ENCODE measurements at places on chromosomes 12 and 14. TPM values are rescaled to one million over a fixed set of nuclear protein-coding genes. Genes with fewer than 3 reads are reported as not detected.

ACOT6 gene
- not detected for total RNA-seq

CCDC92 gene
- 53.7 TPM for total RNA-seq

TTC8 gene
- total RNA-seq: 12.4 TPM

SLCO1B1 gene
- total RNA-seq: not detected

OR4K13 gene
- total RNA-seq: not detected

RPS6KL1 gene
- 14.9 TPM for total RNA-seq

TAS2R13 gene
- 0.39 TPM for total RNA-seq

RNASE3 gene
- not detected for total RNA-seq

GLT8D2 gene
- total RNA-seq: 0.54 TPM

MEG3 gene
- total RNA-seq: 62.4 TPM

- no peaks in the 10 kb centered on the region for H3K36me3 ChIP-seq
- DNase-seq: no peak
- no peaks in the 10 kb centered on the region for H3K4me1 ChIP-seq
- no peaks in the 10 kb centered on the region for H3K27me3 ChIP-seq
- H3K4me3 ChIP-seq: no peak overlapping the region
- H3K27ac ChIP-seq: no peak overlapping the region
Measured at GRCh38 chr14:75995372-75996041, 9.9 kb downstream of the IFT43 start.

- no peak overlapping the region for H3K4me3 ChIP-seq
- no peak overlapping the region for H3K27ac ChIP-seq
- no peaks in the 10 kb centered on the region for H3K27me3 ChIP-seq
- peaks cover 4% of the 10 kb centered on the region for H3K4me1 ChIP-seq
Measured at GRCh38 chr12:69653703-69654102, 43.0 kb upstream of the LRRC10 start.

DNA sequence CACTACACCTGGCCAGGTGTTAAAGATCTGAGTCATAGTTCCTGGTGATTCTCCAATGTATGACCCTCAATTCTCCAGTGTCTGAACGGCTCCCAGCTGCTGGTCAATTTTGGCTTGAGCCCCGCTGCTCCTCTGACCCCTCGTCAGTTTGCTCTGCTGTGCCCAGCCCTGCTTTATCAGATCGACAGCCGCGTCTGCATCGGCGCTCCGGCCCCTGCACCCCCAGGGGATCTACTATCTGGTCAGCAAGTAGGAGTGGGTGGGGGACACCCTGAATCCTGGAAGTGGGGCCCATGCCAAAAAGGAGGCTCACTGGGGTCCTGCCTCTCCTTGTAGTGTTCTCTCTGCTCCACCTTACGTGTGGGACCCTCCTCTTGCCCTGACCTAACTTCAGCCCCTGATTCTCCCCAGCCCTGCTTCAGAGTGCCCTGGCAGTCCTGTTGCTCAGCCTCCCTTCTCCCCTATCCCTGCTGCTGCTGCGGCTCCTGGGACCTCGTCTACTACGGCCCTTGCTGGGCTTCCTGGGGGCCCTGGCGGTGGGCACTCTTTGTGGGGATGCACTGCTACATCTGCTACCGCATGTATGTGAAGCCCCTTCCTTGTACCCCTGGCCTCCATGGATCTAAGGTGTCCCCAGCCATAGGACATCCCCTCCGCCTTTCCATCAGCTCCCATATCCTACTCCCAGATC is 5.0 kb downstream of the SLC39A5 start:
- no peaks in the 10 kb centered on the region for H3K36me3 ChIP-seq
- H3K4me3 ChIP-seq: no peak overlapping the region
- H3K27me3 ChIP-seq: no peaks in the 10 kb centered on the region

- H3K4me3 ChIP-seq: no peak overlapping the region
- no peaks in the 10 kb centered on the region for H3K27me3 ChIP-seq
- DNase-seq: no peak
- H3K36me3 ChIP-seq: no peaks in the 10 kb centered on the region
Measured at GRCh38 chr14:29741909-29742401, 185.7 kb downstream of the PRKD1 start.

DNA sequence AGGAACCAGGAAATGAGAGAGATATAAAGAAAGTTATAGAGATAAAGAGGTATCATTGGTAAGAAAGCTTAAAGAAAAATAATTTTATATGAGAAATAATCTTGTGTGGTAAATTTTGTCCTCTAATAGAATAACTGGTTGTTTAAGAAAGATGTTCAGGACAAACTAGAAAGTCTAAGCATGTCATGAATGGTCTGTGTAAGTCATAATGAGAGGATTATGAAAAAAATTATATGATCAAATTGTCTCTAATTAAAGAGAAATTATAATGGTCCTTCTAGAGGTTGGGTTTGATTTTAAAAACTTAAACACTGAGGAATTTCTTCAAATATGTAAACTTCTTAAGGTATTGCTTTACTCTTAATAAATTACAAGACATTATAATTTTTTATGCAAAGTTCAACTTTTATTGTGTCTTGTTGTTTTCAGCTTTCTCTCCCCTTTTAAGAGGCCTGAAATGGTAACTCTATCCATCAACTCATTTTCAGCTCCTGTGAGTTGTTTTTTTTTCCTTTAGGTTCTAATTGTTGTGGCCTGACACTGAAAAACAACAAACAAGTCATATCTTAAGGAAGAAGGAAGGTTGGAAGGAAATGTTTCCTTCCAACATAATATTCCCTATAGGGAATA is 88.2 kb upstream of the CNOT2 start:
- H3K4me3 ChIP-seq: no peak overlapping the region
- H3K4me1 ChIP-seq: no peaks in the 10 kb centered on the region
- no peak overlapping the region for H3K27ac ChIP-seq
- no peak for DNase-seq
- H3K27me3 ChIP-seq: no peaks in the 10 kb centered on the region

DNA sequence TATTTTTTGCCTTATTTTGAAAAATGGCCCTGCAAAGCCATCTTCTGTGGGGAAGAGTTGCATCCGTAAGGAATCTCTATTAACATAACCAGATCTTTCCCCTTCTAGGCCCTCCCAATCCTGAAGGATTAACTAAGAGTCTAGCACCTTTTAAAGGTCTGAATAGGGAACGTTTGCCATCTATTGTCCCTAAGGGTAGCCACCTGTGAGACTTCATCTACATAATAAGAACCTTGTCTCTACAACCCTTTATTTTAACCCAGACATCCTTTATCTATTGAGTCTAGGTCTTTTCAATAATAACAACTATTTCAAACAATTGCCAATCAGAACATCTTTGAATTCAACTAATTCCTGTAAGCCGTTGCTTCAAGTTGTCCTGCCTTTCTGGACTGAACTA is 4.4 kb downstream of the EDDM3B start:
- no peaks in the 10 kb centered on the region for H3K4me1 ChIP-seq
- H3K27me3 ChIP-seq: peaks cover 7% of the 10 kb centered on the region
- no peak for DNase-seq
- H3K27ac ChIP-seq: no peak overlapping the region
- H3K4me3 ChIP-seq: no peak overlapping the region
- no peaks in the 10 kb centered on the region for H3K36me3 ChIP-seq

GRCh38 chr14:104597576-104597975 is 7.0 kb downstream of the TMEM179 start:
- no peaks in the 10 kb centered on the region for H3K4me1 ChIP-seq
- no peak overlapping the region for H3K27ac ChIP-seq
- DNase-seq: no peak
- H3K27me3 ChIP-seq: no peaks in the 10 kb centered on the region
- H3K4me3 ChIP-seq: no peak overlapping the region

- H3K4me1 ChIP-seq: no peaks in the 10 kb centered on the region
- DNase-seq: no peak
- no peaks in the 10 kb centered on the region for H3K36me3 ChIP-seq
- H3K27ac ChIP-seq: no peak within 1 kb of the TSS
- no peak within 1 kb of the TSS for H3K4me3 ChIP-seq
Measured at GRCh38 chr12:4719821-4720636, at the start of gene GALNT8. TSS of gene GALNT8 (plus strand) at chr12:4720400. CDS start at chr12:4720678, 278 bp downstream.

DNA sequence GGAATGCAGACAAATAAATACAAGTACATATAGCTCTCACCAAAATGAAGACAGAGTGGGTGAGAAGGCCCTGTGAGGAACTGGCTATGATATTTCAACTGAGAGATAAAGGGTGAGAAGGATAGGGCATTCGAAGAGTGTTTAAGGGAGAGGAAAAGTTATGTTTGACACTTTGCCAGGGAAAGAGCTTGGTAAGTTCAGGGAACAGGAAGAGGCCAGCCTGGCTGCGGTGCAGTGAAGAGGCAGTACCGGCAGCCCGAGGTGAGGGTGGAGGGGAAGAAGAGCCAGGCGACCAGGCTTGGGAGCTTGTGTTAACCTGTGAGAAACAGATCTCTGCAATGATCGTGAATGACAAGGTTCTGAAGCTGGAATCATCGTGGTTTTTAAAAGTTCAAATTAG is 84.7 kb upstream of the RFX4 start:
- no peak overlapping the region for H3K4me3 ChIP-seq
- H3K4me1 ChIP-seq: no peaks in the 10 kb centered on the region
- H3K27me3 ChIP-seq: no peaks in the 10 kb centered on the region
- no peaks in the 10 kb centered on the region for H3K36me3 ChIP-seq
- DNase-seq: no peak

- no peaks in the 10 kb centered on the region for H3K4me1 ChIP-seq
- H3K27me3 ChIP-seq: no peaks in the 10 kb centered on the region
- DNase-seq: peak; percentile 32
- no peak overlapping the region for H3K27ac ChIP-seq
- H3K36me3 ChIP-seq: no peaks in the 10 kb centered on the region
Measured at GRCh38 chr12:43957732-43958372, 122.0 kb downstream of the TMEM117 start.

GRCh38 chr12:108702595-108703320 is 28.6 kb downstream of the CORO1C start:
- DNase-seq: no peak
- H3K27me3 ChIP-seq: no peaks in the 10 kb centered on the region
- H3K36me3 ChIP-seq: peaks cover 13% of the 10 kb centered on the region
- no peak overlapping the region for H3K27ac ChIP-seq
- no peaks in the 10 kb centered on the region for H3K4me1 ChIP-seq
- H3K4me3 ChIP-seq: no peak overlapping the region

- peaks cover 27% of the 10 kb centered on the region for H3K4me1 ChIP-seq
- H3K4me3 ChIP-seq: no peak overlapping the region
- DNase-seq: no peak
- no peaks in the 10 kb centered on the region for H3K36me3 ChIP-seq
Measured at GRCh38 chr14:103021684-103022001, 35.7 kb downstream of the CDC42BPB start.

- no peak overlapping the region for H3K4me3 ChIP-seq
- H3K27me3 ChIP-seq: no peaks in the 10 kb centered on the region
- no peak overlapping the region for H3K27ac ChIP-seq
- no peaks in the 10 kb centered on the region for H3K36me3 ChIP-seq
- no peak for DNase-seq
Measured at GRCh38 chr12:53062977-53063707, 13.3 kb downstream of the TNS2 start.

DNA sequence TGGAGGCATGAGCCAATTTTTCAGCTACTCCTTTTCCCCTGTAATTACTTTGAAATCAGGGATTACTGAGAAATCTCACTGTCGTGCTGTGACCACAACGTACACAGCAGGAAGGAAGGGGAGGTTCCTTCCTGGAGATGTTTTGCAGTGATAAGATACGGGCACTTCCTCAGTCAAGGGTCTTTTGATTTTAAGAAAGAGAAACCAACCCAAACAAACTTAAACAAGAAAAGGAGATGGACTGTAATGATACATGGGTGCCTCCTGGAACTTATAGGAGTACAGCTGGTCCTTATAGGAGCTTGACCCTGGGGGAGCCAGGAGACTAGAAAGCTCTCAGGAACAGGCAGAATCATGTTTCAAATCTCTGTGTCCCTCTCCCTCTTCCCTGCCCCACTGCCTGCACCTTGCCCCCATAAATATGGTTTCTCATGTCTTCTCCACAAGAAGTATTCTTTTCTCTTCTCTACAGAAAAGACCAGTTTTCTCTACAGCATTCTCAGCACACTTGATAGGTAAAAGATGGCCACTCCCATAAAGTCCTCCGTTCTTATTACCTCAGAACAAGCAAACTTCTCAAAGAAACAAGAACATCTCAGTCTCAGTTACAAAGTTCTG is 281.1 kb upstream of the AMIGO2 start:
- H3K27me3 ChIP-seq: no peaks in the 10 kb centered on the region
- no peaks in the 10 kb centered on the region for H3K36me3 ChIP-seq
- no peaks in the 10 kb centered on the region for H3K4me1 ChIP-seq
